Spleen (tissue), 13 donors: ENCODE measurements at places on chromosomes 2 and 18. TPM values are rescaled to one million over a fixed set of nuclear protein-coding genes. Genes with fewer than 3 reads are reported as not detected.

DNA sequence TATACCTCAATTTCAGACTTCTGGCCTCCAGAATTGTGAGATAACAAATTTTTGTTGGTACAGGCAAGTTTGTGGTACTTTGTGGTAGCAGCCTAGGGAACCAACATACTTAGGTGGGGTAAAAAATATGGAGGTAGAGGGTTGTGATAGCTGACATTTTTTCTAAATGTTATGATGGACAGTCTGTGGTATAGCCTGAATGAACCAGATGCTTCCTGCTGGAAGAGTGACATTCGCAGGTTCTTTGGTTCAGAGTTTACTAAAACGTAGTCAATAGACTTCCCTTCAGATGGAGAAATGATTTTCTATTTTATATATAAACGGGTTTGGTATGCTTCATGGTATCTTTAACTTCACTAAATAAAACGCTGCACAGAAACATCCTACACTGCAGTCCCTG, 42.8 kb downstream of the PMAIP1 start:
- no peak overlapping the region for H3K4me3 ChIP-seq
- H3K27ac ChIP-seq, result no peak overlapping the region
- DNase-seq, result no peak
- no peaks in the 10 kb centered on the region for H3K27me3 ChIP-seq
- peaks cover 5% of the 10 kb centered on the region for H3K4me1 ChIP-seq

GRCh38 chr2:216108310-216108966, 710 bp upstream of the XRCC5 start:
- H3K36me3 ChIP-seq, result no peaks in the 10 kb centered on the region
- no peak for DNase-seq
- H3K27ac ChIP-seq, result peak overlapping the region; percentile 94
- no peaks in the 10 kb centered on the region for H3K27me3 ChIP-seq
- H3K4me3 ChIP-seq, result peak overlapping the region; percentile 69

OBSL1 gene
- total RNA-seq, result 41.6 TPM

DSG1 gene
- not detected for total RNA-seq

- peaks cover 62% of the 10 kb centered on the region for H3K27me3 ChIP-seq
- H3K4me1 ChIP-seq, result no peaks in the 10 kb centered on the region
- H3K4me3 ChIP-seq, result no peak overlapping the region
- DNase-seq, result no peak
- H3K27ac ChIP-seq, result no peak overlapping the region
Measured at GRCh38 chr2:218849721-218850120, 9.9 kb upstream of the WNT6 start.

GRCh38 chr2:9809448-9810088, 33.7 kb upstream of the TAF1B start:
- no peaks in the 10 kb centered on the region for H3K27me3 ChIP-seq
- no peak overlapping the region for H3K4me3 ChIP-seq
- H3K36me3 ChIP-seq, result no peaks in the 10 kb centered on the region

GKN2 gene
- total RNA-seq, result not detected

DNAH7 gene
- 0.34 TPM for total RNA-seq

DNA sequence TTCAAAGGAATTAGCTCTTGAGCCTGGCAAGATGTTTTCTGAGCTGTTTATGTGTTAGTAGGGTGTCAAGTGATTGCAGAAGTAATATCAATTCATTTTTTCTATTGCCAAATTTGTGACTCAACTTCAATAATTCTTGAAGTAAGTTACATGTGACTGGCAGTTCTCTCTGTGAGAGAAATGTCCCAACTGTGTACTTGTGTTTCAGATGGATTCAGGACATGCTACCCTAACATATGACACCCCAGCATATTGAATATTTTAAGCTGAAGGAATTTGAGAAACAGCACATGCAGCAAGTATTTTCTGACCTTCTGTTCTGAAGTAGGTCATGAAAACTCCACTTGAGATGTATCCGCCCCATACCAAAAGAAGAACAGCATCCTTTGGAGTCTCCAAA, 263.6 kb downstream of the XIRP2 start:
- H3K4me1 ChIP-seq, result no peaks in the 10 kb centered on the region
- no peak overlapping the region for H3K4me3 ChIP-seq
- no peaks in the 10 kb centered on the region for H3K36me3 ChIP-seq

- H3K4me3 ChIP-seq, result no peak overlapping the region
- H3K27ac ChIP-seq, result no peak overlapping the region
Measured at GRCh38 chr2:16869711-16870110, 204.1 kb upstream of the CYRIA start.

DNA sequence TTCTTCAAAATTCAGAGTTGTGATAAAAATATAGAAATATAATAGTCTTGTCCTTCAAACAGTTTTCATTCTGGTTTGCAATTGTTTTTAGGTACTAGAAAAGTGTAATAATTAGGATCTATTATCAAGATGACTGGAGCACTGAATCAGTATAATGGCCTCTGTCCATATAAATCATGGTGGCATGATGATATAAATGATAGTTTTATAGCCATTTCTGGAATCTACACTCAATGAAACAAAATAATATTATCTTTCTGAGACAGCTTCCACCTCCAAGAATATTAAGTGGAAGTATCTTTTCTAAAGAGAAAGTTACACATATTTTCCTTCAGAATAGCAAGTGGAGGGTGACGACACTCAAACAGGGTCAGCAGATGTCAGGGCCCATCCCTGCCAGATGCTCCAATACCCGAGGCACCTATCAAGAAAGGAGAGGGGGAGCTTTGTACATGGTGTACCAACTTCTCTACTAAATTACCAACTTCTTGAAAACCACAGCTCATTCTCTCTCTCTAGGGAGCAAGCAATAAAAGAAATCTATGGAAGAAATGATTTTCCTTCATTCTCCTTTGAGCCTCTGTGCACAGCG, 882.7 kb upstream of the CHAC2 start:
- no peak overlapping the region for H3K27ac ChIP-seq
- no peaks in the 10 kb centered on the region for H3K4me1 ChIP-seq
- no peak overlapping the region for H3K4me3 ChIP-seq
- no peaks in the 10 kb centered on the region for H3K27me3 ChIP-seq
- no peak for DNase-seq
- no peaks in the 10 kb centered on the region for H3K36me3 ChIP-seq

SPP2 gene
- total RNA-seq, result not detected

GRCh38 chr2:1509271-1510065, 96.2 kb downstream of the TPO start:
- no peak overlapping the region for H3K4me3 ChIP-seq
- H3K27me3 ChIP-seq, result no peaks in the 10 kb centered on the region
- H3K4me1 ChIP-seq, result no peaks in the 10 kb centered on the region
- DNase-seq, result no peak
- H3K27ac ChIP-seq, result peak overlapping the region; percentile 74

- no peaks in the 10 kb centered on the region for H3K4me1 ChIP-seq
- no peak overlapping the region for H3K4me3 ChIP-seq
- H3K27me3 ChIP-seq, result peaks cover 13% of the 10 kb centered on the region
- H3K36me3 ChIP-seq, result peaks cover 11% of the 10 kb centered on the region
Measured at GRCh38 chr2:74130211-74130995, 17.3 kb downstream of the BOLA3 start.

CLIP4 gene
- total RNA-seq, result 25.0 TPM

CIDEA gene
- total RNA-seq, result not detected

DNA sequence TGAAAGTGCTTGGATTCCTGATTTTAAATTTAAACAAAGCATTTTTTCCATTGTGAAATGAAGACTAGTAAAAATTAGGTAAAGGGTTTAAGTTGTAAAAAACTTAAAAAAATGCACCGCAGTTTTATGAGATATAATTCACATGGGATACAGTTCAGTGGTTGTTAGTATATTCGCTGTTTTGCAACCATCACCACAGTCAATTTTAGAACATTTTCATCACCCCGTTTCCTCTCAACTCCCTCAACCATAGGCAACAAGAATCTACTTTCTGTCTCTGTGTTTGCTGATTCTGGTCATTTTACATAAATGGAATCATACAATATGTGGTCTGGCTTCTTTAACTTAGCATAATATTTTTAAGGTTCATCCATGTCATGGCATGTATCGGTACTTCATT, 4.0 kb downstream of the DGKD start:
- DNase-seq, result no peak
- H3K4me1 ChIP-seq, result peaks cover 86% of the 10 kb centered on the region
- H3K27ac ChIP-seq, result peak overlapping the region; percentile 59
- H3K4me3 ChIP-seq, result peak overlapping the region; percentile 14

- peaks cover 88% of the 10 kb centered on the region for H3K27me3 ChIP-seq
- no peak overlapping the region for H3K27ac ChIP-seq
- H3K4me1 ChIP-seq, result peaks cover 6% of the 10 kb centered on the region
- no peaks in the 10 kb centered on the region for H3K36me3 ChIP-seq
Measured at GRCh38 chr2:120677696-120678247, 57.9 kb upstream of the GLI2 start.

GRCh38 chr2:219344751-219345430, 12.3 kb upstream of the RESP18 start:
- H3K27me3 ChIP-seq, result no peaks in the 10 kb centered on the region
- H3K4me3 ChIP-seq, result no peak overlapping the region
- DNase-seq, result no peak
- no peaks in the 10 kb centered on the region for H3K36me3 ChIP-seq

DYNAP gene
- 2.2 TPM for total RNA-seq

- no peaks in the 10 kb centered on the region for H3K4me1 ChIP-seq
- H3K36me3 ChIP-seq, result no peaks in the 10 kb centered on the region
- no peak overlapping the region for H3K27ac ChIP-seq
- no peaks in the 10 kb centered on the region for H3K27me3 ChIP-seq
Measured at GRCh38 chr2:174120346-174120745, 128.0 kb downstream of the OLA1 start.

TUBA4B gene
- not detected for total RNA-seq

- peak overlapping the region; percentile 91 for H3K4me3 ChIP-seq
- H3K27me3 ChIP-seq, result no peaks in the 10 kb centered on the region
- H3K4me1 ChIP-seq, result peaks cover 63% of the 10 kb centered on the region
- peak overlapping the region; percentile 94 for H3K27ac ChIP-seq
- DNase-seq, result peak; percentile 85
Measured at GRCh38 chr2:64988420-64989125, 626 bp upstream of the SLC1A4 start.

ZNF521 gene
- 77.9 TPM for total RNA-seq

DNA sequence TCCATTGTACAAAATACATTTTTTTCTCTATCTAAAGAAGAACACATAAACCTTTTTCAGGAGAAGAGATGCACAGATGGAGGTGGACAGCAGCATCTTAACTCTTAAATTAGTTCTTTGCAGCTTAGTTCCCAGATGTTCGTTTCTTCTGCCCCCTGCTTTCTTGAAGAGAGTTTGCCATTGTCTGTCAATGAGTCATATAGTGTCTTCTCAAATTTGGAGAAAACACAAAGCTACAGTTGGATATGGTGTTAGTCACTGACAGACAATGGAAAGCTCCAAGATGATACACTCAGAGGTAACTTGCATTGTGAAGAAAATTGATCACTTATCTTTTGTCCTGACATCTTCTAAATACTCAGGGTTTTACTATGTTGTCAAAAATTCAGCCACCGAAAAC, 48.8 kb upstream of the TMEFF2 start:
- H3K4me1 ChIP-seq, result no peaks in the 10 kb centered on the region
- no peak for DNase-seq
- H3K4me3 ChIP-seq, result no peak overlapping the region
- no peak overlapping the region for H3K27ac ChIP-seq
- no peaks in the 10 kb centered on the region for H3K27me3 ChIP-seq
- H3K36me3 ChIP-seq, result no peaks in the 10 kb centered on the region

GRCh38 chr18:13464432-13465123, 246.0 kb downstream of the LDLRAD4 start:
- DNase-seq, result peak; percentile 92
- H3K4me3 ChIP-seq, result peak overlapping the region; percentile 45
- peaks cover 20% of the 10 kb centered on the region for H3K4me1 ChIP-seq
- no peaks in the 10 kb centered on the region for H3K27me3 ChIP-seq

GPAT2 gene
- total RNA-seq, result 3.7 TPM

GRCh38 chr2:12651641-12652040, 65.1 kb upstream of the TRIB2 start:
- no peaks in the 10 kb centered on the region for H3K4me1 ChIP-seq
- no peak overlapping the region for H3K27ac ChIP-seq
- no peaks in the 10 kb centered on the region for H3K36me3 ChIP-seq
- H3K4me3 ChIP-seq, result no peak overlapping the region
- H3K27me3 ChIP-seq, result no peaks in the 10 kb centered on the region
- no peak for DNase-seq

- H3K27me3 ChIP-seq, result no peaks in the 10 kb centered on the region
- no peak overlapping the region for H3K4me3 ChIP-seq
- DNase-seq, result no peak
- H3K27ac ChIP-seq, result no peak overlapping the region
- H3K4me1 ChIP-seq, result no peaks in the 10 kb centered on the region
Measured at GRCh38 chr18:70385474-70385873, 96.6 kb downstream of the SOCS6 start.

DNA sequence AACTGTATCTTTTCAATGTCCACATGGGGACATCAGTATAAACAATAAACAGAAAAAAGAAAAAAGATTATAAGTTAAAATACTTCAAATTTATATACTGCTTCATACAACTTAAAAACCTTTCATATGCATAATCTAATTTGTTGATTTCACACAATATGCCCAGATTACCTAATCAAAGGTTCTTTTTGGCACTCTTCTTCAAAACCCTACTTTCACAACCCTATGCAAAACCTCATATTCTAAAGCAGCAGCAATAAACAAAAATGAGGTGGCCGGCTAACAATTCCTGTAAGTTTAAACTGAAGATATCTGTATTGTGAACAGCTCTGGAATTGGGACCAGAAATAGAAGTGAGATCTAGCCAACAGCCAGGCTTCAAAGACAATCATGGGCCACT, 28.6 kb downstream of the STK17B start:
- peaks cover 9% of the 10 kb centered on the region for H3K36me3 ChIP-seq
- H3K4me3 ChIP-seq, result no peak overlapping the region
- H3K27me3 ChIP-seq, result no peaks in the 10 kb centered on the region

DNA sequence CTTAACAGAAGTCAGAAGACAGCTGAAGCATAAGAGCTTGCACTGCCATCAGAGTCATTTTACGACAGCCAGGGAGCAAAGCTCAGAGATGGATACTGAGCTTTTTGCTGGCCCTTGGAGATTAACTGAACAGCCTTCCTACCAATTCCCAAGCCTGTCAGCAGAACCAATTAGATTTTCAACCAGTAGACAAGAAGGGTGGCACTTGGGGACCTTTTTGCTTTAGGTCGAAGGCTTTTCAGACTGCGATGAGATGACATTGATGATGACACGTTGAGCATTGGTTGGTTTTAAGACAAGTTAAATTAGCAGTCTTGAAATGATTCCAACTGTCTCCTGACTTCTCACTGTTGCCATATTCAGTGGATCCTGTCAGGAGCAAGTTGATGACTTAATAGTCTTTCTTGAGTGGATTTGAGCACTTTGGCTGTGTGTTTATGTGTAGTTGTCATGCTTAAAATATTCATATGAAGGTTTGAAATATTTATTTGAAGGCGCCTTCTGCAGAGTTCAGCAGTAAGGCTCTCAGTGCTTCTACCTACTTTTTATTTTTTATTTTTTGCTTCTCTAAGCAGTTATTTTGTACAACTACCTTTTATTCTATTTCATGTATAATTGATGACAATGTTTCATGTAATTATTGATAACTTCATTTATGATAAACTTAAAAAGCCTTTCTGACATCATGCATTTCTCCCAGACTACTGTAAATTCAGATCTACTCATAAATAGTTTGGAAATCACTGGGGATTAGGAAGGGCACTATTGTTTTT, 256.7 kb downstream of the CAMKMT start:
- no peaks in the 10 kb centered on the region for H3K4me1 ChIP-seq
- no peaks in the 10 kb centered on the region for H3K27me3 ChIP-seq
- H3K36me3 ChIP-seq, result no peaks in the 10 kb centered on the region

MREG gene
- 6.6 TPM for total RNA-seq

GRCh38 chr2:67724261-67724660, 327.1 kb downstream of the ETAA1 start:
- no peak overlapping the region for H3K27ac ChIP-seq
- H3K36me3 ChIP-seq, result no peaks in the 10 kb centered on the region

GRCh38 chr2:142153601-142154000, 22.8 kb upstream of the LRP1B start:
- no peak for DNase-seq
- no peaks in the 10 kb centered on the region for H3K36me3 ChIP-seq
- no peak overlapping the region for H3K27ac ChIP-seq
